ENCODE measurements at places on chromosomes 3 and 15. TPM values are rescaled to one million over a fixed set of nuclear protein-coding genes. Genes with fewer than 3 reads are reported as not detected.

The BDH1 gene
- total RNA-seq, result 0.51 TPM

The CD96 gene
- under 0.01 TPM for total RNA-seq

The CHRM5 gene
- not detected for total RNA-seq

The UCN2 gene
- total RNA-seq, result 0.66 TPM

The SLC28A2 gene
- not detected for total RNA-seq

The ARHGAP31 gene
- 3.5 TPM for total RNA-seq

The RAB8B gene
- 111 TPM for total RNA-seq

The SLC28A1 gene
- total RNA-seq, result not detected

The MYL3 gene
- total RNA-seq, result 0.50 TPM

The SAMMSON gene
- total RNA-seq, result under 0.01 TPM

The PLOD2 gene
- total RNA-seq, result 114 TPM

The PLSCR5 gene
- total RNA-seq, result not detected

The SMCO1 gene
- not detected for total RNA-seq

The HYKK gene
- 2.6 TPM for total RNA-seq

The YEATS2 gene
- total RNA-seq, result 28.0 TPM
